Inflammatory macrophage (primary cell): ENCODE measurements at places on chromosomes 3 and 15.

GRCh38 chr3:15657016-15657415 is 55.5 kb downstream of the BTD start:
- DNase-seq, result peak; percentile 58

DNA sequence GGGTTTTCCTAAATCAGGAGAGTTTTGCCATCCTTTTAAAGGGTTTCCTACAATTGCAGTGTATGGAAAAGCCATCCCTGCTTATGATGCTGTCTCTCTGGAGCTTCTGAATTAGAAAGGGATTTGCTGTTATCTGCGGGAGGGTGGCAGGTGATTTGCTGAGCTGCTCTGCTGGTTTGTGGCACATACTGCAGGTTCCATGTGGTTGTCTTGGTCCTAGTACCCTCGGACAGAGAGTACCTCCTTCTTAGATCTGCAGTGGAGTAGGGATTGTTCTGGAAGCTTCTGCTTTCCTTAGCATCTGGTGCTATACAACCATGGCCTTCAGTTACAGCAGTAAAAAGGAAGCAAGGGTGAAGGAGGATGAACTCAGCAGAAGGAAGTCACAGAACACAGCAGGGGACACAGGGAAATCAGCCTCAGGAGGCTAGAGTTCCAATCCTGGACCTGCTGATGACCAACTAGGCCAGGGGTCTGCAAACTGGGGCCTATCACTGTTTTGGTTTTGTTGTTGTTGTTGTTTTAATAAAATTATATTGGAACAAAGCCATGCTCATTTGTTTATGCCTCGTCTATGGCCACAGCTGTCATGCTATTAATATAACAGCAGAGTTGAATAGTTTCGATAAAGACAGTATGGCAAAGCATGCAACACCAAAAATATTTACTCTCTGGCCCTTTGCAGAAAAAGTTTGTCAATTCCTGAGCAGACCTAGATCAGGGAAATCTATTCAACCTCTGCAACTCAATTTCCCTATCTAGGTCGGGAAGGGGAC is 39.5 kb downstream of the STARD5 start:
- peak; percentile 56 for DNase-seq

DNA sequence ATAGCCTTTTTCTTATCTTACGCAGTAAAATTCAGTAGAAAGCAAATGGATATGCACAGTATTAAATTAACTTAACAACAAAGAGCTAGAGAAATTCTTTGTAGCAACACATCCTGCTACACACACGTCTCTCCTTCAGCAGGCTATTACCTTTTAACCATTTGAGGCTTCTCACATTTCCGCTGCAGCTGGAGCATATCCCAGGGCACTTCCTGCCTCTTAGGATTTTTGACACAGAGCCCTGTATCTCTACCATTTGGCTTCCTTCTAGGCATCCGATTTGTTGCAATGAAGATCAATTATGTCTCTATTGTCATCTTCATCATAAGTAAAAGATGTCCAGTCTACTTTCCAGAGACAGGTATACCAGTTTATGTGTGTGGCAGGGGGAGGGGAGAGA is 292.4 kb upstream of the CBLB start:
- no peak for DNase-seq

DNA sequence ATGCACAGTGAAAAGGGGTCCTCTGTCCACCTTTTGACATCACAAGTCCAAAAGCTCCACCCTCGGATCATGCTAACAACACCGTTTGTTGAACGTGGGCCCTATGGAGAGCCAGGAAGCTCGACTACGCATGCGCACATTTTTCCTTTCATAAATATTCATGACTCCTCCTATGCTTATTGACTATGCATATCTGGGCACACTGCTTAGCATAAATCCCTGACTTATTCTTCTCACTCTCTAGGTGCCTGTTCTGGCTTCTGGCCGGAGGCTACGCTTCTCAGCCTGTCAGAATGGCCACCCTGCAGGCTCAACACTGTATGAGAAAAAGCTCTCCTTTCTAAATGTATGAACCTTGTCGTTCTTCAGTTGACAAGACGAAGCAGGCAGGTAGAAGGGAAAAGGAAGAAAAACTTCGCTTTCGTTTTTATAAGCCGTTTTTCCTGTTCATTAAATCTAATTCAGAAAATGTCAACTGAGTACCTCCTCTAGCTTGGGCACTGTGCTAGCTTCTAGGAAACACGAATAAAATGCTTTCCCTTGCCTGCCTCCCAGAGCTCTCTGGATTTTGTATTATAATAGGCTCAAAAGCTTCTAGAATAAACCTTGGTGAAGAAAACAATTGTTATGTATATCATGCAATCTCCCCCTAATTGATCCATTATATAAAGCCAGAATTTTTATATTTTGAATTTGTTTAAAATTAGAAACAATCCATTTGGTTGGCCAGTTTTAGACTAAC is 207.7 kb downstream of the ATP10A start:
- no peak for DNase-seq

DNA sequence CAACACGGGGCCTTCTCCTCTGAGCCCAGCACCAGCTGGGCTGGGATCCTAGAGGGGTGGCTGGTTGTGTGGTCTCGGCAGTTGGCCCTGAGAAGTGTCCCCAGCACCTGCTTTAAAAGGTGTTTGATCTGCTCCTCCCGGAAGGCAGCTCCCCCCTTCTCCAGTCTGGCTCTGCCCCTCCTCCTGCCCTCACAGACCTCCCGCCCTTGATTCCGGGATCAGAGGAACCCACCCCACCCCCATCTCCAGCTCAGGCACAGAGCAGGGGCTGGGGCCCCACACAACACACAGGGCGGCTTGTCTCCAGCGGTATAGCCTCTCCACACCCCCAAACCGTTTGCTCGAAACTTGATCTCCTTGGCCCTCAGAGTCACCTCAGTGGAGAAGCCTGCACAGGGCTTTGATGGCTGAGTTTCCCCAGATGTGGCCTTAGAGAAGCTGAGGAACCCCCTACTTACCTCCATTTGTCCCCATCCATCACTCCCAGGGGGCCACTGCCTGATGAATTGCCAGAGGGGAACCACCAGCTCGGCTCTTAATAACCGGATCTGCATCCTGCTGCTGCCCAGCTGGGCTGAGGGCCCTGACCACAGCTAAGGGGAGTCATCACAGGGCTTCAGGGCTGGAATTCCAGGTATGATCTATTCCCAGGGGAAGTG is 6.4 kb upstream of the STRA6 start:
- no peak for DNase-seq

- DNase-seq, result no peak
Observed at GRCh38 chr3:190064112-190064511, 56.6 kb downstream of the P3H2 start.

- DNase-seq, result no peak
Observed at GRCh38 chr15:54687628-54688027, 509.1 kb downstream of the RSL24D1 start.

DNA sequence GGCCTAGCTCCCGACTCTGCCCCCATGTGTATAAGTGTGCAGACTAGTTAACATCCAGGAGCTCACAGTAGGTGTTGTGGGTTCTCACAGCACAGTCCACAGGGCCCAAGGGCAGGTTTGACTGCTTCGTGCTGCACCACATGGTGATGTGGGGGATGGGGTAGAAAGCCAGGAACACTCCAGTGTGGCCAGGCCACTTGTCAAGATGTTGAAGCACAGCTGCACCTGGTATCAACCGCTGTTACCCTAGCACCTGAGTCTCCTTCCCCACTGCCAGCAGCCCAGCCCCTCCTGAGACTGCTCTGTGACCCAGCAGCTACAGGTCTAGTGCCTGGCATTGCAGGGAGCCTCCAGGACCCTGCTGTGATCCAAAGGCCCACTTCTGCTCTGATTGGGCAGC is 53.4 kb downstream of the CHDH start:
- DNase-seq, result no peak
